ENCODE measurements at places on chromosomes 5 and 9. TPM values are rescaled to one million over a fixed set of nuclear protein-coding genes. Genes with fewer than 3 reads are reported as not detected.

ELAVL2 gene
- polyA plus RNA-seq, result 3.3 TPM

FBN2 gene
- polyA plus RNA-seq, result 32.8 TPM

PARP8 gene
- polyA plus RNA-seq, result 7.7 TPM

KIF27 gene
- 7.0 TPM for polyA plus RNA-seq

C9orf50 gene
- not detected for polyA plus RNA-seq

TSSK1B gene
- 0.08 TPM for polyA plus RNA-seq

NXNL2 gene
- 0.57 TPM for polyA plus RNA-seq

OR1J2 gene
- polyA plus RNA-seq, result not detected

MCIDAS gene
- polyA plus RNA-seq, result not detected

MLANA gene
- polyA plus RNA-seq, result 0.74 TPM

PSAT1 gene
- 41.5 TPM for polyA plus RNA-seq

KIF12 gene
- polyA plus RNA-seq, result 0.23 TPM

IQGAP2 gene
- 18.4 TPM for polyA plus RNA-seq

RMI1 gene
- 11.1 TPM for polyA plus RNA-seq

GFI1B gene
- polyA plus RNA-seq, result 0.75 TPM

POC5 gene
- polyA plus RNA-seq, result 5.7 TPM

C9orf43 gene
- polyA plus RNA-seq, result 0.19 TPM

RNF183 gene
- polyA plus RNA-seq, result not detected

SRA1 gene
- polyA plus RNA-seq, result 20.7 TPM

CTXN3 gene
- polyA plus RNA-seq, result 2.4 TPM

RAB3C gene
- 0.12 TPM for polyA plus RNA-seq

SH3RF2 gene
- polyA plus RNA-seq, result 12.5 TPM

BSPRY gene
- polyA plus RNA-seq, result 0.63 TPM

Measured in muscle of leg (tissue), 16 donors.